ENCODE measurements at places on chromosomes 12 and 14.

DNA sequence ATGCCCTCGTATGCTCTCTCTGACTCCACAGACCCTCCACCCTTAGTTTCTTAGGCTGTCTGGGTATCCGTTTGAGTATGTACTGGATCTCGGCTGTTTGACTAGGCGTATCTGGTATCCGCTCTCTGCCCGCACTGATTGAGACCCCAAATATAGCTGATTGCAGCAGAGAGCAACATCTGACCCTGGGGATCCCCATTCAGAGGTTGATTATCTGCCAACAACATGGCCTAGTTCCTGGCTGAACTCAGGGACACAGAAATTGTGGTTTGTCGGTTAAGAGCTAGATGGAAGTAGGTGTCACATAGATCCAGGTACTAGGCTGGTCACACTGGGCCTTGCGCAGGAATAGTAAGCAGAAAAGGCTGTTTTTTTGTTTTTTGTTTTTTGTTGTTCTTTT, 359.9 kb downstream of the FUT8 start:
- DNase-seq, result no peak

GRCh38 chr14:26870096-26870495, 272.3 kb upstream of the NOVA1 start:
- DNase-seq, result no peak

DNA sequence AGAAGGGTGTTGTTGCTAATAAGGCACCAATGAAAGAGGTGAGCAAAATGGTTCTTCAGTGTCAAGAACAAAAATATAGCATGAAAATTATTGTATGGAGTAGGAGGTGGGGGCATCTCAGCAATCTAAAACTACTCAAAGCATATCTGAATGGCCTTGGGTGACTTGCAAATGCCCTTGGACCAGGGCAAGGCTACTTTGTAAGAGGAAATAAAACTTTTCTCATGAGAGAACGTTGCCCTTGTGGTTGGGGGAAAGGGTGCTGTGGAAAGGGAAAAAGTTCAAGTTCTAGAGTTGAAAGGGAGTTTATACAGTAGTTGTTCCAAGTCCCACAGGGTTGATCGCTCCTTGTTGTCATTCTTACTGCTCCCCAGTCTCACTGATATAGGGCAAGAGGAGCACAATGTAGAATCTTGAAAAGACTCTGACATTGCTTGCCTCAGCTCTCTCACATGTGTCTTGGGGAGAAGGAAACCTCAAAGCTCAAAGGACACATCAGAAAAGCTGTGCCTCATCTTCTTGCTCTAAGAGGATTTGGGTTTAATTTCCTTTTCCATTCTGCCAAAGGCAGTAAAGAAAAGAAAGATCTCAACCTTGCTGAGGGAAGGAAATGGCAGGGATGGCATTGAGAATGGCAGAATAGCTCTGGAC, 270.5 kb downstream of the DUSP6 start:
- DNase-seq, result no peak

DNA sequence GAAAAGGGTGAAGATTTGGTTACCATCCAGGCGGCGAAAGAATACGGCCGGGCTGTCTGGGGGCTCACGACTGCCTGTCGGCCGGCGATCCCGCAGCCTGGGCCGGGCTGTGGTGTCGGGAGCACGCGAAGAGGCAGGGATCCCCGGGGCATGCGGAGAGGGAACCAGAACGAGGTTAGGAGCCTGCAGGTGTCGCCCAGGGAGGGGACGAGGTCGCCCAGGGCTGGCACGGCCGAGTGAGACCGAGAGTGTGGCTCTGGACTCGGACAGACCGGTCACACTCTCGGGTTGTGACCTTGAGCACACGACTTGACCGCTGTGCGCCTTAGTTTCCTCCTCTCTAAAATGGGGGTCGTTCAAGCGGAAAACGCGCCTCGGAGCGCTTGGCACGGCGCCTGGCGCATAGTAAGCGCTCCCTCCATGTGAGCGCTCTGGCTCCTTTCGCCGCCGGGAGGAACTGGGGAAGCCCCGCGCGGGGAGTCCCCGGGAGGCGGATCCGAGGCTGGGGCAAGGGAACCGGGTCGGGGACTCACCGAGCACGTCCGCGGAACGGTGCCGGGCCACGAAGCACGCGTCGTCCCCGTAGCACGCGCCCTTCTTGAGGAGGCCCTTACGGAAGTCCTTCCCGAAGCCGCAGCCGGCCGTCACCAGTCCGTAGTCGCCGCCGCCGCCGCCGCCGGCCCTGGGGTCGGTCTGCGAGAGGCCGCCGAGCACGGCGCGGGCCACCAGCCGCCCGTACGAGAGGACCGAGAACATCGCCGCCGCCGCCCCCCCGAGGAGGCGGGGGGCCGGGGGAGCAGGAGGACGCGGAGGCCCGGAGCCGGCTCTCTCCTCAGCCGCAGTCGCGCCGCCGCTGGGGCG, 612 bp downstream of the PPTC7 start:
- no peak for DNase-seq

All from SHP77 treated with DMSO at 0.1 percent for 48 hours (cell line).